Upper lobe of left lung (tissue), 6 donors: ENCODE measurements at places on chromosomes 3 and 15. TPM values are rescaled to one million over a fixed set of nuclear protein-coding genes. Genes with fewer than 3 reads are reported as not detected.

Gene TRPM1
- not detected for total RNA-seq

Gene SST
- not detected for total RNA-seq

Gene TIGIT
- total RNA-seq, result 0.69 TPM

Gene DCBLD2
- 42.8 TPM for total RNA-seq

Gene DLG1
- total RNA-seq, result 60.7 TPM

Gene TLR9
- not detected for total RNA-seq

Gene SEMA3B
- total RNA-seq, result 98.3 TPM

Gene ST6GAL1
- 140 TPM for total RNA-seq

Gene MCTP2
- 36.3 TPM for total RNA-seq

Gene RTP2
- total RNA-seq, result not detected

Gene SHC4
- total RNA-seq, result 0.59 TPM

Gene GPR62
- not detected for total RNA-seq

Gene OIP5
- total RNA-seq, result not detected

Gene P2RY1
- 13.4 TPM for total RNA-seq

Gene SPINT1
- total RNA-seq, result 128 TPM

Gene CCR9
- not detected for total RNA-seq

- no peak overlapping the region for H3K4me3 ChIP-seq
- H3K27ac ChIP-seq, result no peak overlapping the region
- peak; percentile 68 for DNase-seq
- H3K36me3 ChIP-seq, result no peaks in the 10 kb centered on the region
Observed at GRCh38 chr15:100438570-100438969, 90.2 kb downstream of the CERS3 start.

DNA sequence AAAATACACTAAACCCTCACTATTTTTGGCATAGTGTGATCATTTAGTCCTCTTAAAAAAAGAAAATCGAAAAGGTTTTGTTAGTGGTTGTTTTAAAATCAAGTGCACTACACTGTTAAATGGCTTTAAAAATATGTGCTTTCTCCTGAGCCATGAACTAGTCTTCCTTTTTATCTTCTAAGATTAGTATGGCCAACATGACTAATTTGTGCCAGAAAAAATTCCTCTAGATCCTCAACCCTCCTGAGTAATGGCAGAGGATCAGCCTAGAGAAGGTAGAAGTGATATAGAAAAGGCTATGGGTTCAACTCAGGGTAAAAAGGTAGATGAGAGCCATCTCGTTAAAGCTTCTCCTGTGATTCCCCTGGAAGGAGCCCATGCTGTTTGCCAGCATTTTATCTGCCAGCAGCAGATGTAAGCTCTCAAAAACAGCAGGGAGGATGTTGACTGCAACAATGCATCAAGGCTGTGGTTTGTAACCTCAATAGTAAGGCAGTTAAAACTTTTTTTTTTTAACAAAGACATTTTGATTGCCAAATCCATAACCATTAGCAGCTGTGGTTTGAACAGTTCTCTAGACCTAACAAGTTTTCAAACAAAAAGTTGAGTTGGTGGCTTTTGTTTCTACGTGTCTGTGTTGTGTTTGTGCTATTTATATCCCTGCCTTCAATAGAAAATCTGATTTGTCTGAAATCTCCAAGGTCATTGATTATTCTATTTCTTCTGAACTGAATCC, 30.2 kb upstream of the ZNF609 start:
- H3K36me3 ChIP-seq, result peaks cover 20% of the 10 kb centered on the region
- H3K27me3 ChIP-seq, result no peaks in the 10 kb centered on the region
- H3K4me1 ChIP-seq, result peaks cover 3% of the 10 kb centered on the region
- peak; percentile 22 for DNase-seq

GRCh38 chr15:70566989-70567388, 196.4 kb downstream of the UACA start:
- H3K4me3 ChIP-seq, result no peak overlapping the region
- H3K36me3 ChIP-seq, result no peaks in the 10 kb centered on the region
- no peaks in the 10 kb centered on the region for H3K27me3 ChIP-seq
- no peaks in the 10 kb centered on the region for H3K4me1 ChIP-seq

DNA sequence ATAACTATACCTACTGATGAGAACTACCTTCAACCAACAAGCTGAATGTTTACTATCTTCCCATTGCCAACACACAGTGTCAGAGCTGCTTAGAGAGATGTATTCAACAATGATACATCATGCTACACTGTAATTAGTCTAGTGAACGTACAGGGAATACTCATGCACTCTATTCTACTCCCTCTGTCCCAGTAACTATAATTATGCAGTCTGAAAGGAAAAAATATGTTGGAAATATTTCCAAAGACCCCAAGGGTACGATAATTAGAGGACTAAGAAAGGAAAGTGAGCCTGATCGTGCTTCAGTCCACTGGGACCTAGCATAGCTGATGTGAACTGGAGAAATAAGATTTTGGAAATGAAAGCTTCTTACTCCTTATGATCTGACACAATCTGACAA, 36.9 kb upstream of the FSIP1 start:
- no peak overlapping the region for H3K4me3 ChIP-seq
- no peak overlapping the region for H3K27ac ChIP-seq
- H3K27me3 ChIP-seq, result no peaks in the 10 kb centered on the region
- no peak for DNase-seq

- no peak overlapping the region for H3K4me3 ChIP-seq
- DNase-seq, result no peak
- no peaks in the 10 kb centered on the region for H3K27me3 ChIP-seq
Observed at GRCh38 chr3:9715764-9716437, 12.3 kb downstream of the CPNE9 start.

DNA sequence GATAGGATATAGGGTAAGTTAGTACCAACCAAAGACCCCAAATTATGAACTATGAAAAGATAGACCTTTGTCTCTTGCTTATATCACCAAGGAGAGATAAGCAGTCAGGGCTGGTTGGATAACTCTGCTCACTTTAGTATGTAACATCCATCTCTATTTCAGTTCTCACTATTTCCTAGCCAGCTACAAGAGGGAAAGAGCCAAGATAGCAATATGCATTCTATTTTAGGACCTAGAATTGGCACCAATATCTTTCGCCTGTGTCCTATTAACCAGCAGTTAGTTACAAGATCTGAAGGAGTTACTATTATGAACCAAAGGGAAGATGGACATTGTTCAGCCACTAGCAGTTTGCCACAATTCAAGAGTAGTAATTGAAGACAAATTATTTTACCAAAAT, 457.5 kb downstream of the NSUN3 start:
- DNase-seq, result no peak
- H3K4me3 ChIP-seq, result no peak overlapping the region
- no peak overlapping the region for H3K27ac ChIP-seq
- no peaks in the 10 kb centered on the region for H3K27me3 ChIP-seq

- no peak for DNase-seq
- no peaks in the 10 kb centered on the region for H3K4me1 ChIP-seq
- H3K4me3 ChIP-seq, result no peak overlapping the region
- H3K27me3 ChIP-seq, result no peaks in the 10 kb centered on the region
- no peak overlapping the region for H3K27ac ChIP-seq
Observed at GRCh38 chr15:94970096-94970495, 738.7 kb downstream of the MCTP2 start.

- no peak overlapping the region for H3K27ac ChIP-seq
- DNase-seq, result no peak
- no peaks in the 10 kb centered on the region for H3K4me1 ChIP-seq
- H3K27me3 ChIP-seq, result no peaks in the 10 kb centered on the region
Observed at GRCh38 chr3:166123576-166123975, 286.4 kb upstream of the BCHE start.

GRCh38 chr15:58671186-58671585, 78.3 kb downstream of the ADAM10 start:
- peaks cover 5% of the 10 kb centered on the region for H3K4me1 ChIP-seq
- no peaks in the 10 kb centered on the region for H3K27me3 ChIP-seq
- DNase-seq, result no peak
- no peak overlapping the region for H3K27ac ChIP-seq

- no peaks in the 10 kb centered on the region for H3K4me1 ChIP-seq
- no peak for DNase-seq
- H3K27me3 ChIP-seq, result no peaks in the 10 kb centered on the region
- no peak overlapping the region for H3K27ac ChIP-seq
- H3K36me3 ChIP-seq, result no peaks in the 10 kb centered on the region
Observed at GRCh38 chr3:14767245-14768051, 51.3 kb upstream of the FGD5 start.

DNA sequence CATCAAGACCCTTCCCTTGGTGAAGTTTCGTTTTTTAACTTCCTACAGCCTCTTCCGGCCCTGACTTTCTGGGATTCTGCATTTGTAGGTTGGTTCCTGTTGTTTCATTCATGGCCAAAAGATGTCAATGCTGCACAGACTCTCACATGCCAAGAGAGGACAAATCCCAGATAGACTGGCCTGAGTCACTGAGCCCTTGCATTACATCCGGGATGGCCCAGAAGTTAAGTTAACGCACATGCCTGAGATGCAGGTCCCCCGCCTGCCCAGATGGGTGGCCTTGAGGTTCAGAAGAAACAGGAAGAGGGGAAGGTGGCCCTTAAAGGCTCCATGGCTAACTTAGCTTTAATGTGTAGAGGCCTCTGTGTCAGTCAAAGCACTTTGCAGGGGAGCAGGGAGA, 51.6 kb upstream of the SRGAP3 start:
- H3K27me3 ChIP-seq, result no peaks in the 10 kb centered on the region
- peaks cover 7% of the 10 kb centered on the region for H3K4me1 ChIP-seq
- no peak overlapping the region for H3K4me3 ChIP-seq

DNA sequence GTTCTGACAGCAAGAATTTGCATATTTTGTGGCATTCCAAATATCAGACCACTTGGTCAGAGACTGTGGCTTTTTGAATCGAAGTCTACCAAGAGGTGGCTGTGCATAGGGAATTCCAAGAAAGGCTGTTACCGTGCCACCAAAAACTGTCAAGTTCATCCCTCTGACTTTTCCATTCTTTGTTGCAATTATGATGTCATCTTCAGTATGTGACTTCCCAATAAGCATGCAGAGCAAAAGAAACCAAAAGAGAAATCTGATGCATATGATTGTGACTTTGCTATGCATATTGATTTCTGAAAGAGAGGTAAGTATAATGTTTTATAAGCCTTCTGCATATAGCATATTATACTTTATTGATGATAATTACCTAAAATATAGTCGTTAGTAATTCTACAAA, 6.5 kb downstream of the BCHE start:
- no peaks in the 10 kb centered on the region for H3K36me3 ChIP-seq
- H3K4me3 ChIP-seq, result no peak overlapping the region
- no peaks in the 10 kb centered on the region for H3K27me3 ChIP-seq
- H3K4me1 ChIP-seq, result no peaks in the 10 kb centered on the region
- H3K27ac ChIP-seq, result no peak overlapping the region

- peak overlapping the region; percentile 71 for H3K27ac ChIP-seq
- DNase-seq, result peak; percentile 72
- H3K4me1 ChIP-seq, result peaks cover 22% of the 10 kb centered on the region
Observed at GRCh38 chr3:48634661-48635221, 520 bp downstream of the SLC26A6 start.

- no peak overlapping the region for H3K4me3 ChIP-seq
- no peaks in the 10 kb centered on the region for H3K4me1 ChIP-seq
- H3K27ac ChIP-seq, result no peak overlapping the region
- no peaks in the 10 kb centered on the region for H3K27me3 ChIP-seq
- DNase-seq, result no peak
Observed at GRCh38 chr3:57872606-57873005, 116.5 kb downstream of the SLMAP start.

DNA sequence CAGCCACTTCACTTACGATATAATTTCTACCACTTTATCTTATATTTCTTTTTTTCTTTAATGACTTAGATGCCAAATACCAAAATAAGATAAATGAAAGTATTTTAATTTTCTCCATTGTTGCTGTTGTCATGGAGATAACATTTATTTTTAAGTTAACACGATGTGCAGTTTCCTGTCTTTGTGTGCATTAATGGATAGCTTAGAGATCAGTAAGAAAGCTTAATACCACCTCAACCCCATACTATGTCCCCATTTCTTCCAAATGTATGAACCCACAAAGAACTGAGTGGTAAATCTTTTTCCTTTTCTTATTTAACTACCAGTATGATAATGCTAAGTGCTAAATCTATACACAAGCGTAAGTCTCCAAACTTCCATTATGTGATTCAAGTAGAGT, 17.1 kb downstream of the PCNP start:
- peaks cover 65% of the 10 kb centered on the region for H3K36me3 ChIP-seq
- H3K4me1 ChIP-seq, result no peaks in the 10 kb centered on the region
- H3K27me3 ChIP-seq, result no peaks in the 10 kb centered on the region
- no peak overlapping the region for H3K27ac ChIP-seq
- H3K4me3 ChIP-seq, result no peak overlapping the region

DNA sequence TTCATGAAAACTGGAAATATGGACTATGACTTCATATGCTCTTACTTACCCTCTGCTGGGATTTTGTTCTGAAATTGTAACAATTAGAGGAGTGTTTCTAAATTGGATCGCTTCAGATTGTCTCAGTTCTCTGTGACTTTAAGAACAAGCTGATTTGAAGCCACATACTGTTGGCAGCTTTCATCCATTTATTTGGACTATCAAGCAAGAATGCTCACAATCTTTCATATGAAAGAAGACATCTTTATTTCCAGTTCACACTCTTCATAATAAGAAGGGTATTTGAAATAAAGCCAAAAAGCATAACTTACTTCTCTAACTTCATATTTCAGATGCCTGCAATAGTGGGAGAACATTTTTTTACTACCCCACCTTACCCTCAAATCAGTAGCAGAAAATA, 491.6 kb upstream of the TPRG1 start:
- H3K27ac ChIP-seq, result peak overlapping the region; percentile 38
- no peaks in the 10 kb centered on the region for H3K27me3 ChIP-seq
- H3K4me3 ChIP-seq, result no peak overlapping the region
- H3K4me1 ChIP-seq, result peaks cover 17% of the 10 kb centered on the region
- no peaks in the 10 kb centered on the region for H3K36me3 ChIP-seq

GRCh38 chr3:46372492-46373359, 2.0 kb downstream of the CCR5 start:
- no peaks in the 10 kb centered on the region for H3K36me3 ChIP-seq
- peaks cover 35% of the 10 kb centered on the region for H3K4me1 ChIP-seq
- H3K4me3 ChIP-seq, result peak overlapping the region; percentile 15
- H3K27ac ChIP-seq, result no peak overlapping the region
- no peaks in the 10 kb centered on the region for H3K27me3 ChIP-seq
- DNase-seq, result no peak

- H3K4me1 ChIP-seq, result peaks cover 5% of the 10 kb centered on the region
- no peak for DNase-seq
- no peaks in the 10 kb centered on the region for H3K36me3 ChIP-seq
- no peak overlapping the region for H3K4me3 ChIP-seq
- H3K27me3 ChIP-seq, result no peaks in the 10 kb centered on the region
- no peak overlapping the region for H3K27ac ChIP-seq
Observed at GRCh38 chr15:93152951-93153350, 63.9 kb upstream of the RGMA start.

DNA sequence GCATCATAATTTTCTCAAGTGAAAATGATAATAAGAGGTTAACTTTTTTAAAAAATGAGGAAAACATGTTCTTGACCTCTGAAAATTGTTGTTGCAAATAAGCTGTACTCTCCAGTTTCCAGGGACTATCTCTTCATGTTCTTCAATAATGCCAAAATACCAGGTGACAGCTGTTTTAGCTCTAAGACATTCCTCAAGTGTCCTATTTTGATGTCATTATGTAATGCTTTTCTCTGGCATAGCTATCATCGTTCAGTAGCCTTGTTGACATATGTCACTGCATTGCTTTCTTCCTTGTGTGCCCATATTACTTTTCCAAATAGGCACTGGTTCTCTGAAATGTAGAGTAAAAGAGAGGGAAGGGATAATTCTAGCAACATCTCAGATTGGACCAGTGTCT, 5.7 kb upstream of the FILIP1L start:
- DNase-seq, result no peak
- no peak overlapping the region for H3K4me3 ChIP-seq
- H3K27me3 ChIP-seq, result no peaks in the 10 kb centered on the region
- no peaks in the 10 kb centered on the region for H3K36me3 ChIP-seq
- no peak overlapping the region for H3K27ac ChIP-seq

GRCh38 chr15:41983621-41984571, 11.5 kb upstream of the EHD4 start:
- peaks cover 13% of the 10 kb centered on the region for H3K4me1 ChIP-seq
- H3K27ac ChIP-seq, result no peak overlapping the region
- no peaks in the 10 kb centered on the region for H3K36me3 ChIP-seq
- H3K27me3 ChIP-seq, result no peaks in the 10 kb centered on the region
- no peak overlapping the region for H3K4me3 ChIP-seq
